ENCODE measurements at places on chromosomes 2 and 18. TPM values are rescaled to one million over a fixed set of nuclear protein-coding genes. Genes with fewer than 3 reads are reported as not detected.

GRCh38 chr18:78820161-78820834, 159.3 kb upstream of the SALL3 start:
- DNase-seq, result no peak

DNA sequence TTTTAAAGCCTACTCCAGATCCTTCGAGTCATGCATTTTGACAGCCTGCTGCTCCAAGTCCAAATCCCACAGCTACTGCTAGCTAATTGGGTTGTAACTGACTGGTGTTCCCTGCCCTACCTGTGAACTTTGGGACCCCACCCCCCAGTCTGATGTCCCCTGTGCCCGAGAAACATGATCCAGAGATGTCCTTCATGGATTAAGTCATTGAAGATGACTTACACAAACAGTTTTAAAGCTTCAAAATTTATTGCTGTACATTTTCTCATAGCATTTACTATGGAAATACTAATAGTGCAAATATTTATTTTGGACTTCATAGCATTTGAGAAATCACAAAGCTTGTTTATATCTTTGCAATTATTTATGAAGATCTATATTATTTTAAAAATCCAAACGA, 73.1 kb downstream of the MBD2 start:
- no peak for DNase-seq

GRCh38 chr2:196481324-196481697, 158.2 kb upstream of the CCDC150 start:
- peak; percentile 23 for DNase-seq

DNA sequence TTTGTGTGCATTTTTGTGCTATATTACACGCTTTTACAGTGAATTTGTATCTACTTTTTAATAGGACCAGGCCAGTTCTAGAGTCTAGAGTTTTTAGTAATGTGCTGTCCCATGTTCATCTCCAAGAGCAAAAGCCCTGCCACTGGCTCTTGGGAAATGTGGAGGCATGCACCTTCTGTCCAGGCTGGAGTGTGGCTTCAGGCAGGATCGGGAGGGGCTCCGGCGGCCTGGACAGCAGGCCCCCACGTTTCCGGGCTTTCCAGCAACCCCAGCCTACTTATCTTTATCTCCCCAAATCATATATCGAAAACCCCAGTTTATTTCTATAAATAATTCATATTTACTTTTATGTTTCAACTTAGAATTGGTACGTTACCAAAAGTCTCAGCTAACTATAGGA, 78.2 kb downstream of the SNTG2 start:
- DNase-seq, result no peak

DNA sequence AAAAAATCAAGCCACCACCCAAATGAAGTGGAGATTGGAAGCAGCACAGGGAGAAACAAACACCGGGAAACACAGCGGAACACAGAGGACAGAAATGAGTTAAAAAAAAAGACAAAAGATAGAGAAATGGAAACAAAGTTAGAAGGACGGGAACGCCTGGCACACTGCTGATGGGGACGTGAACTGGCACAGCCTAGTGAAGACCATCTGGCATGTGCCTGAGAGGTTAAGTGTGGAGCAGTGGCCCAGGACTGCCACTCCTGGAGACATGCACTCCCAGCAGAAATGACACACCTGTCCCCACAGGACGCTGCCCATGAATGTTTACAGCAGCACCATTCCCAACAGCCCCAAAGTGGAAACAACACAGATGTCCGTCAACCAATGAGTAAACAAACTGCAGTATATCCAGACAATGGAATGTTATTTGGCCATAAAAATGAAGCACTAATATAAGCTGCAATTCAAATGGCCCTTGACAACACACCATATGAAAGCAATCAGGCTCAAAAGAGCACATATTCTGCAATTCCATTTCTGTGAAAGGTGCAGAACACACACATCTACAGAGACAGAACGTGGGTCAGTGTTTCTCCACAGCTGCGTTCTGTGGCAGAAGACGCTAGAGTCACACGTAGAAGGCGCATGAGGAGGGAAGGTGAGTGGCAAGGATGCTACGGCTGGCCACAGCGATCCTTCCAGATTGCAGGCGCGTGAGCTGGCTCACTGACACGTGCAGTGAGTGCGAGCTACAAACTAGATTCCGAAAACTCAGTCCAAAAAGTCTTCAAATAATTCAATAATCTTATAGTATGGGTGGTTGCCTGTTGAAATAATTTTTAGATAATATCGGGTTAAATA, 24.6 kb downstream of the THAP4 start:
- peak; percentile 22 for DNase-seq

GTF2A1L gene
- not detected for total RNA-seq

Measured in stomach (tissue), 19 donors.